CD4-positive, alpha-beta memory T cell (primary cell): ENCODE measurements at places on chromosomes 5 and 9. TPM values are rescaled to one million over a fixed set of nuclear protein-coding genes. Genes with fewer than 3 reads are reported as not detected.

- no peak overlapping the region for H3K4me3 ChIP-seq
- peaks cover 30% of the 10 kb centered on the region for H3K4me1 ChIP-seq
- H3K27ac ChIP-seq = no peak overlapping the region
These were observed 84.0 kb downstream of the RXRA start for GRCh38 chr9:134410071-134410834.

GRCh38 chr9:117687532-117687931 is 16.7 kb upstream of the TLR4 start:
- H3K4me1 ChIP-seq = no peaks in the 10 kb centered on the region
- no peak overlapping the region for H3K4me3 ChIP-seq
- H3K36me3 ChIP-seq = no peaks in the 10 kb centered on the region
- no peak overlapping the region for H3K27ac ChIP-seq

- DNase-seq = no peak
- no peak overlapping the region for H3K4me3 ChIP-seq
These were observed 51.1 kb downstream of the FNIP1 start for GRCh38 chr5:131745703-131746102.

DNA sequence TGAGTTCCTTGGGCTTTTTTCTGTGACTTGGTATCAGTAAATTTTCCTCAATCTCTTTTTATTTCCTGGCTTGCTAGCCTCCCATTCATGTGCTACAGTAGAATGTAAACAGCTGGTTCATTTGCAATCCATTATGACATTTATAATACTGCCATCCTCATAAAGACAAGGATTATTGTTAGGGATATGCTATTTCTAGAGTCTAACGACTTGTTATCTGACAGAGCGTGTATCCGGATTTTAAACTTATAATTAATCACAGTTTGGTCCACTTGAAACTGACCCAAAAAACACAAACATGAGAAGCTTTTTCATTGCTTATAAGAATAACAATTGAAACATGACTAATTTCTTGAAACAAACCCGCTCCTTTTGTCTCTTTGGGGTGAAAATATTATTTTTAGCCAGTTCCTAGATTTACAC is 585.8 kb downstream of the TLE4 start:
- no peak for DNase-seq
- H3K27me3 ChIP-seq = no peaks in the 10 kb centered on the region
- H3K4me3 ChIP-seq = no peak overlapping the region
- no peaks in the 10 kb centered on the region for H3K36me3 ChIP-seq

DNA sequence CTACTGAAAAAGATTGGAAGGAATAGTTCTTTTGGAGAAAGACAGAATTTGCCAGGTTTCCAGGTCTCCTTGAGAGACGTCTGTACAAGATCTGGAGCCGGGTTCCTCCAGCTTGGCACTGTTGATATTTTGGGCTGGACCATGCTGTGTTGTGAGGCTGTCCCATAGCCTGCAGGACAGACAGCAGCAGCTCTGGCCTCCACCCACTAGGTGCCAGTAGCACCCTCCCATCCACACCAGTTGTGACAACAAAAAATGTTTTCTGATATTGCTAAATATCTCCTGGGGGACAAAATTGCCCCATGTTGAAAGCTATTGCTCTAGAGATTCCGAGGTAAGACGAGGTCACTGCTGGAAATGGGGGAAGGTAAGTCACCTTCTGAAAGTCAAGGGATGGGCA is 287.7 kb upstream of the DAP start:
- H3K36me3 ChIP-seq = no peaks in the 10 kb centered on the region
- H3K4me1 ChIP-seq = no peaks in the 10 kb centered on the region

GRCh38 chr5:168011096-168011495 is 280.3 kb upstream of the WWC1 start:
- DNase-seq = no peak
- H3K4me1 ChIP-seq = no peaks in the 10 kb centered on the region
- no peak overlapping the region for H3K4me3 ChIP-seq
- H3K27me3 ChIP-seq = no peaks in the 10 kb centered on the region
- H3K36me3 ChIP-seq = no peaks in the 10 kb centered on the region
- no peak overlapping the region for H3K27ac ChIP-seq

DNA sequence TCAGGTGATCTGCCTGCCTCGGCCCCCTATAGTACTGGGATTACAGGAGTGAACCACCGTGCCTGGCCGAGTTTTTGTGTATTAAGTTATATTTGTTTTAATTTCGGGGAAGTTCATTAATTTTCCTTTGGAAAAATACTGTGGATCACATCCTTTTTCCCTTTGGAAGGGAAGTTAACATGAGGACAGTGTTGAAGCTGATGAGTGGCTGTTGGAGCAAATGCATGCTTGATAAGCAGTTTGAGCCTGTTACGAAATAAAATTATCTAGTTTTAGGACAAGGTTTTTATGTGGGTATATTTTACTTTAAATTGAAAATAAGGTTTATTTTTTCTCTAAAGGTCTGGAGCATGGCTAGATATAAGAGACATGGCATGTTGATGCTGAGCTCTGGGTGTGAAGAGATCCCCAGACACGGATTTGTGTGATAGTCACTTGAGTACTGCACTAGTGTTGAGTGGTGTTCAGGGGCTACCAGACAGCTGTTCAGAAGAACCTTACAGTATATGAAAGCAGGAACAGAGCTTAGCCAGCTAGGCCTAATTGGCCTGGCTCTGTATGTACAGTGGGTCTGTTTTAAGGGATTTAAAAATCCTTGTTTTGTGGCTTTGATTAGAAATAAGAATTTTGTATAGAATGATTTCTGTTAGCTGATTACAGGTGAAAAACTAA is 17.4 kb downstream of the LMNB1 start:
- DNase-seq = no peak
- no peak overlapping the region for H3K4me3 ChIP-seq
- no peak overlapping the region for H3K27ac ChIP-seq
- peaks cover 31% of the 10 kb centered on the region for H3K4me1 ChIP-seq

DNA sequence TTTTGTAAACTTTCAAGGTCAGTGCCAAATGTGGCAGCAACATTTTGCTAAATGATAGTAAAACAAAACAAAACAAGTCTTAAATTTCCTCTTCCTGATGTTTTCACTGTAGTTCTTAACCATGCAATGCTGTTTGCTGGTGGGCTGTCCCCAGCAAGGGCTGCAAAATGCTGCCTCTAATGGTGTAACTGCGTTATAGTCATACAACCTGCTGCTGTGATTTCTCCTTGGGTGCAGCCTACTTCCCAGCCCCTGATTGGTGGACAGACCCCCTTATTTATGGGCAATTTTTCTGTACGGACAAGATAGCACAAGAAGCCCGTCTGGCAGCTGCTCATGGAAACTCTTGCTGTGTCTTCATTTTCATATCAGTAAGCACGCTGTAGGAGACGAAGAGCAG is 26.6 kb upstream of the PIP5K1B start:
- H3K27ac ChIP-seq = no peak overlapping the region
- no peak for DNase-seq
- no peak overlapping the region for H3K4me3 ChIP-seq
- H3K27me3 ChIP-seq = peaks cover 5% of the 10 kb centered on the region

DNA sequence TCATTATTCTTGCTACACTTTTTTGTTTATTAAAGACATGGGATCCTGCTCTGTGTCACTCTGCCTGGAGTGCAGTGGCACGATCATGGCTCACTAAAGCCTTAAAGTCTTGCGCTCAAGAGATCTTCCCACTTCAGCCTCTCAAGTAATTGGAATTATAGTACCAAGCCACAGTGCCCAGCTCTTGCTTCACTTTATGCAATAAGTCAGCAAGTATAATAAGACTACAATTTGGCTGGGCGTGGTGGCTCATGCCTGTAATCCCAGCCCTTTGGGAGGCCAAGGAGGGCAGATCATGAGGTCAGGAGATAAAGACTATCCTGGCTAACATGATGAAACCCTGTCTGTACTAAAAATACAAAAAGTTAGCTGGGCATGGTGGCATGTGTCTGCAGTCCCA is 5.9 kb downstream of the C9orf153 start:
- H3K36me3 ChIP-seq = no peaks in the 10 kb centered on the region
- H3K27me3 ChIP-seq = no peaks in the 10 kb centered on the region
- no peak overlapping the region for H3K27ac ChIP-seq
- no peak overlapping the region for H3K4me3 ChIP-seq
- no peaks in the 10 kb centered on the region for H3K4me1 ChIP-seq

DNA sequence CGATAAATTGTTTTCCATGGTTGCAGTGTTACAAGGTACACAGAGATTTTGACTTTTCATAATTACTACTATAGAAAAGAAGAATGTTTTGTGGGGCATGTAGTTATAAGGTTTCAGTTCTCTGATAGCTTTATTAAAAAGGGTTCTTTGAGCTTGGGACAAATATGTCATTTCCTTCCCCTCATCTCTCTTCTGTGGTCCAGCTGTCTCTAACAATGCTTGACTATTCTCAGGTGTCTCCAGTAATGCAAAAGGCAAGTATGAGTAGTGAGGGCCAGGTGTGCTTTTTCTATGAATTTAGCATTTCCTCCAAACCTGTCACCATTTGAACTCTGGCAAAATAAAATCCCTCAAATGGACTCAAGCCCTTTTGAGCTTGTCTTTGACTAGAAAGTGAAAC is 84.3 kb downstream of the SLF1 start:
- H3K4me3 ChIP-seq = no peak overlapping the region
- no peaks in the 10 kb centered on the region for H3K27me3 ChIP-seq
- no peak overlapping the region for H3K27ac ChIP-seq

- H3K4me1 ChIP-seq = no peaks in the 10 kb centered on the region
- no peak overlapping the region for H3K27ac ChIP-seq
- no peaks in the 10 kb centered on the region for H3K36me3 ChIP-seq
- H3K4me3 ChIP-seq = no peak overlapping the region
- no peaks in the 10 kb centered on the region for H3K27me3 ChIP-seq
- DNase-seq = no peak
These were observed 258.9 kb upstream of the IRX2 start for GRCh38 chr5:3010301-3010952.

DNA sequence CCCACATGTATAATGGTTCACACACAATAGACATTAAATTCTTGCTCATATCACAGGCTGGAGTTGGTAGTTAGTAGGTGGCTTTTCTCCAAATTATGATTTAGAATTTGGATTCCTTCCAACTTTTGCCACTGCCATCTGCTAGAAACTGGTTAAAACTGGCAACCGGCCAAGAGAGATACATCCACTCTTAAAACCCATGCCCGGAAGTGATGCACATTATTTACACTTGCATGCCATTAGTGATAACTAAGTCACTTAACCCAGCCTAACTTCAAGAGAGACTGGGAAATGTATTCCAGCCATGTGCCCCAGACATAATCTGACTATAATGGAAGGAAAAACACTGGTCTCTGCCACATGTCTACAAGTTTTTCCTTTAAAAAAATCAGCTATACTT is 395.7 kb upstream of the SEMA6A start:
- DNase-seq = no peak
- H3K4me3 ChIP-seq = no peak overlapping the region
- no peaks in the 10 kb centered on the region for H3K27me3 ChIP-seq
- H3K27ac ChIP-seq = no peak overlapping the region

GRCh38 chr5:83475391-83475863 is 3.9 kb downstream of the VCAN start:
- no peaks in the 10 kb centered on the region for H3K36me3 ChIP-seq
- H3K27ac ChIP-seq = no peak overlapping the region
- H3K27me3 ChIP-seq = peaks cover 41% of the 10 kb centered on the region
- no peak overlapping the region for H3K4me3 ChIP-seq

GRCh38 chr5:96335873-96336272 is 97.2 kb downstream of the PCSK1 start:
- no peak overlapping the region for H3K4me3 ChIP-seq
- H3K27me3 ChIP-seq = peaks cover 7% of the 10 kb centered on the region
- H3K27ac ChIP-seq = no peak overlapping the region

- no peak overlapping the region for H3K4me3 ChIP-seq
- DNase-seq = no peak
- peaks cover under 1% of the 10 kb centered on the region for H3K4me1 ChIP-seq
- no peak overlapping the region for H3K27ac ChIP-seq
- H3K27me3 ChIP-seq = no peaks in the 10 kb centered on the region
- H3K36me3 ChIP-seq = no peaks in the 10 kb centered on the region
These were observed 17.2 kb upstream of the NINJ1 start for GRCh38 chr9:93151097-93151784.

GRCh38 chr5:141866096-141866495 is 12.1 kb downstream of the PCDH1 start:
- H3K27ac ChIP-seq = no peak overlapping the region
- no peak for DNase-seq
- no peaks in the 10 kb centered on the region for H3K36me3 ChIP-seq
- H3K27me3 ChIP-seq = no peaks in the 10 kb centered on the region
- H3K4me1 ChIP-seq = no peaks in the 10 kb centered on the region

- H3K4me1 ChIP-seq = no peaks in the 10 kb centered on the region
- no peak overlapping the region for H3K27ac ChIP-seq
- H3K36me3 ChIP-seq = no peaks in the 10 kb centered on the region
These were observed 125.2 kb downstream of the GLIS3 start for GRCh38 chr9:4174546-4175175.

GRCh38 chr5:180098526-180098925 is 27.0 kb upstream of the RNF130 start:
- no peaks in the 10 kb centered on the region for H3K4me1 ChIP-seq
- no peaks in the 10 kb centered on the region for H3K27me3 ChIP-seq
- H3K4me3 ChIP-seq = no peak overlapping the region
- H3K27ac ChIP-seq = no peak overlapping the region

GRCh38 chr5:59169081-59169767 is 586.3 kb downstream of the RAB3C start:
- H3K4me3 ChIP-seq = no peak overlapping the region
- no peaks in the 10 kb centered on the region for H3K36me3 ChIP-seq
- H3K27ac ChIP-seq = no peak overlapping the region
- no peak for DNase-seq
- H3K27me3 ChIP-seq = no peaks in the 10 kb centered on the region

- H3K27ac ChIP-seq = no peak overlapping the region
- no peaks in the 10 kb centered on the region for H3K4me1 ChIP-seq
- H3K27me3 ChIP-seq = no peaks in the 10 kb centered on the region
These were observed 76.2 kb upstream of the NEURL1B start for GRCh38 chr5:172564883-172565282.

Gene FIBCD1
- total RNA-seq = not detected

Gene NIPAL4
- not detected for total RNA-seq

Gene TRIO
- total RNA-seq = 9.7 TPM

Gene RETREG1
- 26.6 TPM for total RNA-seq

Gene BTNL9
- total RNA-seq = not detected

Gene PAXX
- 94.2 TPM for total RNA-seq

Gene OMD
- not detected for total RNA-seq

Gene MYORG
- 1.4 TPM for total RNA-seq

Gene GMCL2
- not detected for total RNA-seq

Gene RNF224
- not detected for total RNA-seq
